Pancreas (tissue), 10 donors: ENCODE measurements at places on chromosomes 6 and 20.

DNA sequence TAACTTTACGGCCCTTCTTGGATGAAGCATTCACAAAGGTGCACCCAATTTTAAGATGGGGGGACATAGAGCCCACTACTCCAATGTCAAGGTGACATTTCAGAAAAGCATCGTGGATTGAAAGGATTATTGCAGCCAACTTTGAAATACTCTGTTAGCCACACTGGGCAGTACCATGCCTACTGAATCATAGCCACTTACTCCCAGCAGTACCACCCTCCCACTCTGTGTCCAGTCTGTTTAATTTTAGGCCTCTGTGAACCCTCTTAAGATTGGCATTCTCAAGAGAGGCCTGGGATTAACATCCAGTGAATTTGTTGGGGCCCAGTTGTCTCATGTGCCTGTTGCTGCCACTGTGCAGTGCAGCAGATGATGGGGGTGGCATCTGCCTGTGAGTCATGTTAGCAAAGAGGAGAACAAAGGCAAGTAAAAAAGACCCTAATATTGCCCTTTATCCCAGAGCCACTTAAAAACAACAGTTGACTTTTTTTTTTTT, 11.2 kb upstream of the HDAC2 start:
- no peak for DNase-seq

- DNase-seq = no peak
Observed at GRCh38 chr6:158666628-158667359, 16.9 kb downstream of the SYTL3 start.

DNA sequence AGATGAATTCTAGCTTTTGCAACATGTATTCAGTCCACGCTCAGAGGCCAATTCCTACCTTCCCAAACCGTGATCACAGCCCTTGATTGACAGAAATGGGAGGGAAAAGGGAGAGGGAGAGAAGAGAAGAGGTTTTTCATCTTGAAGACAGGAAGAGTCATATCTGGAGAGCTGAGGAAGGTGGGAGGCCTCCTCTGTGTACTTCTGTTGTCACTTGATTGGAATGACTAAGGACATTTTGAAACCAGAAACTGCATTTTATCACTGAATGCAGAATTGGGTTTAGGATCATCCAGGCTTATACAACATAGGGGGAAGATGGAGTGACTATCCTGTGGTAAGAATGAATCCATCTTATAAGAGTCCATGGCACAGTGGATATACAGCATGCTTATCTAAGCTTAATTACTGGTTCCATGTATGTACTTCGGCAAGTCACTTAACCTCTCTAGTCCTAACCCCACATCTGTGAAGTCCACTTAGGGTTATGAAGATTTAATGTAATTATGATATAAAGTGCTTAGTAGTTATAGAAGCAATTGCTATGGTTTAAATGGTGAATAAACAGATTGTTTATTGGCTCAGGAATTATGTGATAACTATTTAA, 144.0 kb downstream of the BCKDHB start:
- DNase-seq = no peak

GRCh38 chr6:168157272-168158212, 78.5 kb upstream of the FRMD1 start:
- no peak for DNase-seq

GRCh38 chr6:119829006-119829405, 479.4 kb upstream of the MAN1A1 start:
- no peak for DNase-seq

GRCh38 chr20:46894971-46895905, 595 bp downstream of the EYA2 start:
- DNase-seq = no peak

- DNase-seq = no peak
Observed at GRCh38 chr20:62873280-62873679, 11.7 kb upstream of the TCFL5 start.

GRCh38 chr20:54397292-54398140, 77.9 kb upstream of the DOK5 start:
- DNase-seq = no peak

- no peak for DNase-seq
Observed at GRCh38 chr20:48921883-48922820, 641 bp downstream of the ARFGEF2 start.

DNA sequence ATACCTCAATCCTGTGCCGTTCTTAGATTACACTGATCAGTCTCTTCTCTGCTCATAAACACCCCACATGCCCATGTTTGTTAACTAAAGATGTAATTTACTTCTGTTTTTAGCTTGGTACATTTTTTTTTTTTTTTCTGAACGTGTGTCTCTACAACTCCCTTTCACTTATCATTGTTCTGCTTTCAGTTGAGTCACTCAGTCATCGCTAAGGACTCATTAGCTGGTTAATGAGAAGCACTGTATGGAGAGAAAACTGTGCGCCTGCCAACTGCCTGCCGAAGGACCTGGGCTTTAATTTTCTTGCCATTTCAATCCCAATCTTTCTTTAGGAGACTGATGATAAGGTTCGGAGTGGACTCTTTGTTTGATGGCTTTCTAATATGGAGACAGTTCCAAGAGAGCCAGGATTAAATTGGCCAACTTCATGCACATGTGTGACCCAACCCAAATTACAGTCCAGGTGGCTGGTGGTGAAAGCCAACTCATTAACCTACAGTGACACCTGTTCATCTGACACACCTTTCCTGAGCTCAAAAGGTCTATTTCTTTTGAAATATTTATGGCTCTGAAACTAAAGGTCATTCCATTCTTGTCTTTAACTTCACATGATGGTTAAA, 334.1 kb downstream of the BCKDHB start:
- DNase-seq = no peak

GRCh38 chr6:168128006-168128630, 49.1 kb upstream of the FRMD1 start:
- DNase-seq = no peak

DNA sequence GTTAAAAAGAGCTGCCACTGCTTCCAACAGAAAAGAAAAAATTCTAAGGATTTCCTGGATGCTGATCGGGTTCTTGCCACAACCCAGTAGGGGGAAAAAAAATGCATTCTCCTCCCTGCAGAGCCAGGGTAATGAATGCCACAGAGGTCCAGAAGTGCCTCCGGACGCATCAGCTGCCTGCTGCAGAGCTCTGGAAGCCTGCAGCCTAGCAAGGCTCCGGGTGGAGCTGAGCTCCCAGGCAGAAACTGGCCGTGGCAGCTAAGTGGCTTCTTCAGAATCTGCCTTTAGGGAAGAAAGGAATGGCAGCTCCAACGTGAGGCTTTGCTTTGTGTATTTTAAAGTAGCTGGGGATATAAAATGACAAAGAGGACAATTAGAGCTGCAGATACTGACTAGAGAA, 155.0 kb downstream of the CFAP61 start:
- DNase-seq = no peak

DNA sequence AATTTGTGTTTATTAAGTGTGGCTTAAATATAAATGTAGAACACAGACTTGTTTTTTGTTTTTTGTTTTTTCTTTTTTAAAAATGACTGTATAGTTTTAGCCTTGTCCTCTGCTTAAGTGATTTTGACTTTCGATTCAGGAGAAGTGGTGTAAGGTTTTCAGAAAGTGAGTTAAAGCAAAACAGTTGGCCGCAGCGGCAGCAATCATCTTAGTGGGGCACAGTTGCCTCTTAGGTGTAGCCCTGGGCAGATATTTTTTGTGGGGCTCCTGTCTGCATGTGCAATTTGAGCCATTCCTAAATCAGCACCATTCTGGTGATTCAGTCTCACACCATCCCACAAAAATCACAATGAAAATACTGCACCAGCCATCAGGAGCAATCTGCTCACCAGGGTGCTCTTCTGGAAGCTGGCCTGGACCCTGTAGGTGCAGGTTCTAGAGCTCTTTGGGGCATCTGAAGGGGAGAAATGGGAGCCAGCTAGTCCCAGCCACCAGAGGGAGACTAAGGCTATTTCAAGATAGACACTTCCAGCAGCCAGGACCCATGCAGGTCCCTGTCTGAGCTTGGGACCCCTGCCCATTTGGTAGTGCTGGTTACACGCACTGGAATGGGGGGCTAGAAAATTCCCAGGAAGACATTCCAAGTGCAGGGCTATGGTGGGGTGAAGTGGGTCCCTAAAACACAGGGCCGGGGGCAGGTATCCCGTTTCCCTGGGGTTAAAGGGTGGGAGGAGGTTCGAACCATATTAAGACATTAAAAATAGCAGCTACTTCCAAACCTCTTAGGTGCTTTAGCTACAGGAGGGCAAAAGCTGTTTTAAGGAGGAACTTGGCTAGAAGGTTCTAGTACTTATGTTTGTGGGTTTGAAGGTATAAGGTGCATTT, 156.6 kb downstream of the NFATC2 start:
- DNase-seq = no peak
